ENCODE measurements at places on chromosomes 12 and 14. TPM values are rescaled to one million over a fixed set of nuclear protein-coding genes. Genes with fewer than 3 reads are reported as not detected.

The GDF3 gene
- total RNA-seq, result 0.65 TPM

The TEAD4 gene
- total RNA-seq, result 51.3 TPM

The VRTN gene
- not detected for total RNA-seq

The SLCO1B1 gene
- not detected for total RNA-seq

The TTLL5 gene
- 77.5 TPM for total RNA-seq

The CLEC4D gene
- not detected for total RNA-seq

The ITGB7 gene
- total RNA-seq, result not detected

The ACSM4 gene
- total RNA-seq, result not detected

The DPF3 gene
- total RNA-seq, result 4.4 TPM

The IAPP gene
- total RNA-seq, result not detected

The TDRD9 gene
- total RNA-seq, result 1.1 TPM

All from thoracic aorta endothelial cell (primary cell).